ENCODE measurements at places on chromosomes 3 and 15.

DNA sequence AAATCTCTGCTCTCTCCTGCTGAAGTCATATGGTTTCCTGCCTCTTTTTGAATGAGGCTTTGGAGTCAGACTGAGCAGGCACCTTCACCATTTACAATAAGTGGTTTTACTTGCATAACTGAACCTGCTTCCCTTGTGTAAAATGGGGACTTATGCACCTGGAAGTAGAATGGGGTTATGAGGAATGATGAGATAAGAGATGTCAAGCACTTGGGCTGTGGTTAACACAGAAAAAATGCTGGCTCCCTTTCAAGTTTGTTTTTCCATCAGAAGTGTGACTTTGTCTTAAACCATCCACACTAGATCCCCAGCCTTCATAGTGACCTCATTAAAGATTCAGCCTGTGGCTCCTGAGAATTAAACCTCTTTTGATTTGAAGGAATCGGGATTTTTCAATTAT lies 5.2 kb downstream of the EXOSC7 start:
- no peak for DNase-seq

GRCh38 chr3:63912768-63913588 lies 795 bp upstream of the SCAANT1 start:
- DNase-seq, result peak; percentile 61

GRCh38 chr3:134029256-134029733 lies 430 bp downstream of the SLCO2A1 start:
- DNase-seq, result no peak

GRCh38 chr15:49528289-49528688 lies 92.3 kb downstream of the FAM227B start:
- no peak for DNase-seq

DNA sequence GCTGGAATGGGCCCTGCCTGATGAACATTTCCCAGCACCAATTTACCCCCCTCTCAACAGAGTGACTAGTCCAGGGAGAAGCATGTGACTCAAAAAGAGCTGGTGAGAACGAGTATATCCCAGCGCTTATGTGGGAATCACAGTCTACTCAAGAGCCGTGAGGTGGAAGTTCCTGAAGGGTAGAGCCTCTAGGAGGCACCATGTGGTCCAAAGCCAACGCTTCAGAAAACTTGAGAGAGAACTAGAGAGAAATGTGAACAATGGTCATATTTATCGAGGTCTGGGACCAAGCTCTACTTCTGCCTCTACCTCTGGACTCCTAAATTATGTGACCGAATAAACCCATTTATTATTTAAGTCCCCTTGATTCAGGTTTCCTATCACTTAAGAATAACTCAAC lies 111.0 kb upstream of the RAP2B start:
- no peak for DNase-seq

DNA sequence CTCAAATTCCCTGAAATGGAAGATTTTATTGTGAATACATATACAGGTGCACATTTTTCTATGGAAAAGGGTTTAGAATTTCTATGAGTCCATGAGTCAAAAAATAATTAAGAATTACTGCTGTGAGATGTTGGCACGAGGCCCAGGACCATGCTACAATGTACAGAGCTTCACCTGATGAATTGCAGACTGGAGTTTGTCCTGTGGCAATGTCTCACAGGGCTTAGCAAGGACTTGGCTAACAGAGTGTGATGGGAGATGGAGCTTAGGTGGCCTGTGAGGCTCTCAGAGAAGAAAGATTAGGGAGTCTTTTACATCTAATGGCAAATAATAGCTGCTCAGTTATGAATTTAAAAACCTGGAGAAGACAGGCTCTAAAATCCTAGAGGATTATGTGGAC lies 219.5 kb upstream of the CBLB start:
- no peak for DNase-seq

DNA sequence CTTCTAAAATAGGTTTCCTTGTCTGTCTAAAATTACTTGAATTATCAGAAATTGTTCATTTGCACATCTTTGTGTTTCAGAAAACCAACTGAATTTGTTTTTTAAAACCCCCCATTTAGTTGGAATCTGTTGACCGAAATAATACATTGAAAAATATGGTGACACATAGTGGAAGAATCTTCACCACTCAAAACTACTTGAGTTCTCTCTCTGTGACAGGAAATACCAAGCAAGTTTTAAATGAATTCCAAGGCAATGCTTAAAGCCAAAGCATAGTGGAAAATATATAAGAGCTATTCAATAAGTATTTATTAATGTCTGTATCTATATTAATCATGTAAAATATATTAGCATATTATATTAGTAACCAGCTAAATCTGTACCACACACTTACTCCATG lies 224.9 kb upstream of the COL8A1 start:
- no peak for DNase-seq

GRCh38 chr3:71416876-71417275 lies 166.7 kb downstream of the FOXP1 start:
- peak; percentile 60 for DNase-seq

- no peak for DNase-seq
Observed at GRCh38 chr15:48560321-48561051, 85.0 kb downstream of the FBN1 start.

DNA sequence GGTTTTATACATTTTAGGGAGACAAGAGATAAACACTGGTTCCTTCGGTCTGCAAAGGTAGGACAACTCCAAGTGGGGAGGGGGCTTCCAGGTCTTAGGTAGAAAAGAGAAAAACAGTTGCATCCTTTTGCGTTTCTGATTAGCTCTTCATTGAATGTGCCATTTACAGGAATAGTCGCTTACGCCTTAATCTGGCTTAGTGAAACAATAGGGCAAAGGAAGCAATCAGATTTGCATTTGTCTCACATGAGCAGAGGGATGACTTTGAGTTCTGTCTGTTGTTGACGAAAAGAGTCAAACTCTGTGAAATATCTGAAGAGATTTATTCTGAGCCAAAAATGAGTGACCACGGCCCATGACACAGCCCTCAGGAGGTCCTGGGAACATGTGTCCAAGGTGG lies 166.0 kb upstream of the ATP10A start:
- no peak for DNase-seq

DNA sequence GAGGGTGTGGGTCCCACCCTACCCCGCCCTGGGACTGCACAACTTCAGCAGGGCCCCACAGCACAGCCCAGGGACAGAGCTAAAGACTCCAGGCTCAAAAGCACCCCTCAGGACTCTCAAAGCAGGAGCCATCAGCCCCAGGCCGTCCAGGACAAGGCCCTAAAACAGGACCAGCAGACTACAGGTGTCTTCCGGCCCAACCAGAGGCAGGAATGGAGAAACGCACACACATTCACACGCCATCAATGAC lies 26.1 kb downstream of the ATRIP start:
- no peak for DNase-seq

GRCh38 chr3:10303785-10304184 lies 11.0 kb upstream of the GHRL start:
- no peak for DNase-seq

GRCh38 chr3:168186293-168186983 lies 90.7 kb upstream of the GOLIM4 start:
- no peak for DNase-seq

DNA sequence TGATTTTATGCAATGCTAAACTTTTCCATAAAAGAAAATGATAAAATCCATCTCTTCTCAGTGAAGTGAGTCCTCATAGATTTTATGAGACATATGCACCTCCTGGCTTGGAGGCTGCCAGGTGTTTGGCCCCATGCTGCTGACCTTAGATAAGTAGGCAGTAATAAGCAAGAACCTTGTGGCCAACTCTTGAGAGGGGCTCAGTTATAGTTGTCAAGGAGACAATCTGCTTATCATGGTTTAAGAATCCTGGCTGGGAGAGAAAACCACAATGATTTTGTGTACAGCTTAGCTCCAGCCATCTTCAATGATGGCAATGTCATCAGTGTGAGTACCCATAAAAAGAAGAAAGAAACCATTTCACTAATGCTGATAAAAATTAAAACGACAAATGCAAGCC lies 252.1 kb downstream of the CPNE4 start:
- DNase-seq, result no peak

DNA sequence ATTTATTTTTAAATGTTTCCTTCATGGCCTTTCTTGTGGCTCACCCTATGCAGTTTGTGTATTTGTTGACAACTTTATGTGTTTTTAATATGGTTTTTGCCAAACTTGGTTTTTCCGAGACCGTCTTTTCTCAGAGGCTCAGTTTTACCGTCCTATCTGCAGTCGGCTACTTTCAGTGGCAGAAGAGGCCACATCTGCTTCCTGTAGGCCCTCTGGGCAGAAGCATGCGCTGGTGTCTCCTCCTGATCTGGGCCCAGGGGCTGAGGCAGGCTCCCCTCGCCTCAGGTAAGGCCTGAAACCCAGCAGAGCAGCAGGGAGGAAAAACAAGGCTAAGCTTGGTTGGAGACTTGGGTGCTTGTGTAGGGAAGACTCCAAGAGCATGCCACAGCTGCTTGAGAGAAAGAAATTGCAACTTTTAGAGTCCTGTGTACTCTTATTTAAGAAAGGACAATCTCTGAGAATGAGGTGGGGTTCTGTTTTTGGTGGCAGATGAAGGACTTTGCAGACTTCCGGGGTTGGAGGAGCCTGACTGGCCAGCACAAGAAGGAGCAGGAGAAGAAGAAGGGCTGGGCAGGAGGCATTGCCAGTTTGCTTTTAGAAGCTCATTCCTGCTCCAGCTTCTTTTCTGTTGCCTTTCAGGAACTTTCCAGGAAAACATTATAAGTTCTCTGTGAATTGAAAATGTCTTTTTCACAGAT lies at the start of gene TIGIT:
Gene TIGIT, plus strand, starts transcription at position 191 of the 698 bp plus-strand sequence. Its CDS starts 34 bp downstream, at position 225.
- DNase-seq, result no peak

DNA sequence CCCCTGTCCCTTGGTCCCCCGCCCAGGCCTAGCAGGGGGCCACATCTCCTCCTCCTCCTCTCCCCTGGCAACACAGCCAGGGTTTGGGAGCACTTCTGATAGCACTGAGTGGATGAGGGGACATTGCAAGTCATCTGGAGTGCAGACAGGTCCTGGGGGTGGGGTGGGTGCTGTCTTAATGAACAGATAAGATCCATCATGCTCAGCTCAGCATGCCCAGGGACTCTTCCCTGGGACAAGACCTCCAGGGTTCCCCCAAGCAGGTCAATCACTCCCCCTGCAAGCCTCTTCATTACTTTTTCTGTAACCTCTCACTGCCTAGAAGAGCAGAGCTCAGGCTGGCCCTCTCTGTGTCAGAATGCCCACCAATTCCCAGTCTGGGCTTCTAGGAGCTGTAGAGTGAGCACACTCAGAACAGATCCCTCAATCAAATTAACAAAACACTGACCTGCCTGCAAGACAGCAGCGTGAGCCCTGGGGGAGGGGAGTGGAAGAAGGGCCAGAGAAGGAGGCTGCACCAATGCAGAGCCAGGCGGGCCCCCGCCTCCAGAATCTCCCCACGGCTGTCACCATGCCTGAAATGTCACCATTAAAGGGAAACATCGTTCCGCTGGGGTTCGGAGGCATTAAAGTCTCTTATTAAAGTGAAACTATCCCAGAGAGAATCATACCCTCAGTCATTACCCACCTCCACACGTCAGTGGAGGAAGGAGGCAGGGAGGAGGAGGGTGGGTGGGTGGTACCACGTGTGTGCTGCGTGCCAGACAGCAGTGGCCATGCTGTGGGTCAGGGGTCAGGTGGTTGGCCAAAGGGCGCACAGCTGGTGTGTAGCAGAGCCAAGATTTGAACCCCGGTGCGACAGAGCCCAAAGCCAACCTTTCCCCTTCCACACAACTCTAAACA lies 114.7 kb upstream of the LINGO1 start:
- no peak for DNase-seq

DNA sequence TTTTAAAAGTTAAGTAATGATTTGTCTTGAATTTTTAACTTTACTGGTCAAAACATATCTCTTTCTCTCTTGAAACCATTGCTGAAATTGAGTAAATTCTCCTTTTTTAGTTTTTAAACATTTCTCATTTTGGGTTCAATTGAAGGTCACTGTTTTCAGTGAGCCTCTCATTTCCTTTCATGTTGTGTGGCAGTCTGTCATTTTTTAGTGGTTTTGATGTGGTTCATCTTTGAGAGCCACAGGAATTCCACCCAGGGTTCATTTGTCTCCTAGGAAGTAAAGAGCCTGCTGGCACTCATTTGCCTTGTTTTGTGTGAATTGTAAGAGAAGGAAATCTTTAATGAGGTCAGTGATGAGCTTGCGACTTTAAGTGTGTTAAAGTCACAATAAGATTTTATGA lies 10.4 kb downstream of the CLDN11 start:
- no peak for DNase-seq

DNA sequence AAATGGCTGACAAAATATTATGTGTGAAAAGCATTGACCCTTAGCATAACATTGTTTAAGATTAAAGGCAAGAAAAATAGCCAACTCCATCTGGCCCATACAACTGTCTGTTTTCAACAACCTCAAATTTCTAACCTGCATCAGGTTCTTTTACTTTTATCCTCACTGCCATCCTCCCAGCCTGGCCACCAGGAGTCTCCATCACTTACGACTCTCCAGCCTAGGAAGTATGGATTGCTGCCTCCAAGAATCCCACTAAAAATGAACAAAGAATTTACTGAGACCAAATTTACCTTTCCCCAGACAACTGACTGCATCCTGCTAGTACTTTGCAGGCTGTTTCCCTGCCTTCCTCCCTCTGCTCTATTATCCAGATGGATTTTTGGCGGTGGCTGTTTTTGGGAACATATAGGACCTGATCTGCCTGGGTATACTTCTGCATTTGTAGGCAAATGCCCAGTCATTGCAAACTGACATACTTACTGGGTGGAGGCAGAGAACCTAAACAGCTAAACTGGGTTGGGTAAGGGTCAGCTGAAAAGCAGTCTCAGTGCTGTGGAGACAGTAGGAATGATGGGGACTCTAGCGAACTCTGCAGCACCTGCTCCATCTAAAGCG lies 144.2 kb downstream of the GHSR start:
- DNase-seq, result no peak

GRCh38 chr3:8112587-8112986 lies 389.0 kb upstream of the LMCD1 start:
- DNase-seq, result no peak

DNA sequence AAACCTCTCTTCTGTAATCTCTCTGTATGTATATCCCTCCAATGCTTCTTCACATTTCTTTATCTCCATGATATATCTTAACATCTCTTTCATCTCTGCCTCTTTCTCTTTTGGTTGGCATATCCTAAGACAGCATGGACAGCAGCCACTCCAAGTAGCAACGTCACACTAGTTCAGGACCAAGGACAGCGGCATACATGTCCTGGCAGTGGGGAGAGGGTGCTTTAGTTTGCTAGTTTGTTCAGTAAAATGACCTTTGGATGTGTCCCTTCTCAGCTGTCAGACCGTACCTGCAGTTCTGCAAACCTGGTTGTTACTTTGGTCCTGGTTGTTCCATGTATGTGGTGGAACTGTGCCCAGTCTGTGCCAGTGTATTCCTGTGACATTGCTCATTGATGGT lies 225.6 kb upstream of the ROPN1 start:
- DNase-seq, result no peak
